Muscle of leg (tissue), 16 donors: ENCODE measurements at places on chromosomes 3 and 15. TPM values are rescaled to one million over a fixed set of nuclear protein-coding genes. Genes with fewer than 3 reads are reported as not detected.
A peak's percentile ranks its signal among the peaks of the same experiment; 100 is the strongest.

DNA sequence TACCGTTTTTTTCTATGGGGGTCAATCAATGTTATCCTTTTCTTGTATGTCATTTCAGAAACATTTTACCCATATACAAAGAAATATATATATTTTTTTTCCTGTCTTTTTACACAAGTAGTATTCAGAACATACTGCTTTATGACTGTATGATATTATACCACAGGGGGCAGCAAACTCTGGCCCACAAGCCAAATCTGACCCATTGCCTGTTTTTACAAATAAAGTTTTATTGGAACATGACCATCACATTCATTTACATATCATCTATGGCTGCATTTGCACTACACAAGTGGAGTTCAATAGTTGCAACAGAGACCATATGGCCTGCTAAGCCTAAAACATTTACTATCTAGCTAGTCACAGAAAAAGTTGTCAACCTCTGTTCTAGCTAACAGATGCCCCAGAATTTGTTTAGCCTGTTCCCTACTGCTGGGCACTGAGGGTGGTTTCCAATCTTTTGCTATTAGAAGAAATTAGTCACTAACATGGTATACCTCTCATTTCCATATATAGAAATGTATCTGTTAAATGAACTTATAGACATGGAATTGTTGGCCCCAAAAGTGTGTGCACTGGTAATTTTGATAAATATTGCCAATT, 57.7 kb downstream of the BFSP2 start:
- H3K4me3 ChIP-seq = no peak overlapping the region
- no peak overlapping the region for H3K27ac ChIP-seq
- no peaks in the 10 kb centered on the region for H3K36me3 ChIP-seq
- H3K4me1 ChIP-seq = peaks cover 13% of the 10 kb centered on the region
- no peaks in the 10 kb centered on the region for H3K27me3 ChIP-seq

ZPLD1 gene
- under 0.01 TPM for total RNA-seq

DNA sequence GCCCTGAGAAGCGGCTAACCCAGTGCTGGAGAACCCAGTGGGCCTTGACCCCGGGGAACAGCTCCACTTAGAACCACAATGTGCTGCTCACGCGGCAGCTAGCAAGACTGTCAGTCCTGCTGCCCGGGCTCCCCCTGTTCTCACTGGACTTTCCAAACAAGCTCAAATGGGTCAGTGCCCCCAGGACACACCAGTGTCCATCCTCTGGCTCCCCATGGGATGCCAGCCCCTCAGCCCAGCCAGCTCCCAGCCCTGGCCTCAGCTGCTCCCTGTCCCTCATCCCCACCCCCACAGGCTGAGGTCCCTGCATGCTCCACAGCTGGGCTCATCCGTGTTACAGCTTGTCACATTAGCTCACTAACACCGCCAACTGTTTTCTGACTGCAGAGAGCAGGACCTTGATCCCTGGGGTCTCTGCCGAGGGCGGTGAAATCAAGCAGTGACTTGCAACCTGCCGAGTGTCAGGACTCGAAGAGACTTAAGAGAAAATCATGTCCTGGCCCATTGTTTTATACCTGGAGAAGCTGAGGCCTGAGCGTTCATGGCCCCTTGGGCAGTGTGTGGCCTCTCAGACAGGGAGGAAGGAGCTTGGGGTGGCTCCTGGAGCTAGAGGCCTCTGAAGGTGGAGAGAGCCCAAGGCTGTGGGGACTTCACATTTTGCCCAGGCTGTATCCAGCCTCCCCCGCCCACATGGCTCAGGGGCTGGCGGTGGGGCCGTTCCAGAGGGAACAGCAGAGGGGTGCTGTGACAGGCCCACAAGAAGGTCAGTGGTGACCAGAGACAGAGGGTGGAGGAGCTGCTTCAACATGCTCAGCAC, 157.5 kb downstream of the MEGF11 start:
- no peak overlapping the region for H3K4me3 ChIP-seq
- DNase-seq = peak; percentile 78
- H3K36me3 ChIP-seq = no peaks in the 10 kb centered on the region

GRCh38 chr3:127349501-127350171, 61.8 kb upstream of the PRR20G start:
- H3K36me3 ChIP-seq = no peaks in the 10 kb centered on the region
- no peaks in the 10 kb centered on the region for H3K4me1 ChIP-seq
- no peak overlapping the region for H3K27ac ChIP-seq
- DNase-seq = no peak
- H3K27me3 ChIP-seq = peaks cover 11% of the 10 kb centered on the region
- no peak overlapping the region for H3K4me3 ChIP-seq

ILDR1 gene
- total RNA-seq = 0.22 TPM

ALPK3 gene
- 35.9 TPM for total RNA-seq

DNA sequence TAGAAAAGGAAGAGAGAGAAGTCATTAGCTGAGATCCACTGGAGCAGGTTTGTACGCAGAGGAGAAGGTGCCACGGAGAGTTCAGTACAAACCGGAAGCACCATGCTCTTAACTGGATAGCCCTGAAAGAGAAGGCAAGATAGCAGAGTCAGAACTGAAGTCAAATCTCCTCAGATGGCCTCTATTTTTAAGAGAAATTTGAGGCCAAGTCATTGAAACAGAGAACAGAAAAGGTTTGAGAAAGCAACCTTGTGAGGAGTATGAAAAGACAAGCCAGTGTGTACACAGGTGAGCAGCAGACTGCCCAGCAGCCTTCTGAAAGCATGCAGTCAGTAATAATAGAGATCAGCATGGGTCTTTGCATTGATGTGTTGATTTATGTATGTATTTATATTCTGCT, 66.1 kb upstream of the SPRED1 start:
- H3K27ac ChIP-seq = no peak overlapping the region
- no peaks in the 10 kb centered on the region for H3K4me1 ChIP-seq
- DNase-seq = no peak
- H3K36me3 ChIP-seq = no peaks in the 10 kb centered on the region
- H3K27me3 ChIP-seq = no peaks in the 10 kb centered on the region

GRAMD1C gene
- 1.3 TPM for total RNA-seq

DNA sequence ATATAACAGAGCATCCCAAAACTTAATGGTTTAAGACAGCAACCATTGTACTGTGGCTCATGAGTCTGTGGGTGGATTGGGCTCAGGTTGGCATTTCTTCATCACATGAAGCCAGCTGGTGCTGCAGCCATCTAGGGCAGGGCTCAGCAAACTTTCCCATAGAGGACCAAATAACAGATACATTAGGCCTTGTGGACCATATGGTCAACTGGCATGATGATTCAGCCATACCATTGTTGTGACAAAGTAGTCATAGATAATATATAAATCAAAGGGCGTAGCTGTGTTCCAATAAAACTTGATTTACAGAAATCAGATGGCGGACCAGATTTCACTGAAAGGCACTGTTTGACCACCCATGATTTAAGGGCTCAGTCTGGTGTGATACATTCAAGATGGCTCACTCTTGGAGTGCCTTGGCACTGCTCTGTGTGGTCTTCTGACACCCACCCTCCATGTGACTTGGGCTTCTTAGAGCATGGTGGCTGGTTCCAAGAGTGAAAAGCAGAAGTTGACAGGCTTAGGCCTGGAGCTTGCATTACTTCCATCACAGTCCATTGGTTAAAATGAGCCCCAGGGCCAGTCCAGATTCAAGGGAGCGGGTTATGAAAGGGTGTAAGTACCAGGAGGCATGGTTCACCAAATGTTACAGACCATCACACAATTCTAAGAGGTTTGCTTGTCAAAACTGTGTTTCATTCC, 40.8 kb upstream of the BHLHE40 start:
- no peak overlapping the region for H3K4me3 ChIP-seq
- no peak overlapping the region for H3K27ac ChIP-seq
- DNase-seq = no peak

- no peaks in the 10 kb centered on the region for H3K27me3 ChIP-seq
- no peak overlapping the region for H3K4me3 ChIP-seq
These were observed 67.0 kb downstream of the MCTP2 start for GRCh38 chr15:94298364-94298763.
